ENCODE measurements at places on chromosomes 3 and 15.

GRCh38 chr3:125141596-125142419, 70.7 kb downstream of the SLC12A8 start:
- DNase-seq: peak; percentile 82

DNA sequence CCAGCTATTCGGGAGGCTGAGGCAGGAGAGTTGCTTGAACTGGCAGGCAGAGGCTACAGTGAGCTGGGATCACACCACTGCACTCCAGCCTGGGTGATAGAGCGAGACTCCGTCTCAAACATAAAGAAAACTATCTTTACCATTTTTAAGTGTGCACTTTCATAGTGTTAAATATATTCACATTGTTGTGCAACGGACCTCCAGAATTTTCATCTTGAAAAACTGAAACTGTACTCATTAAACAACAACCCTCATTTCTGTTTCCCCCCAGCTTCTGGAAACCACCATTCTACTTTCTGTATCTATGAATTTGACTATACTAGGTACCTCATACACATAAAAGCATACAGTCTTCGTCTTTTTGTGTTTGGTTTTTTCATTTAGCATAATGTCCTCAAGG, 375.1 kb downstream of the SHQ1 start:
- DNase-seq: no peak

DNA sequence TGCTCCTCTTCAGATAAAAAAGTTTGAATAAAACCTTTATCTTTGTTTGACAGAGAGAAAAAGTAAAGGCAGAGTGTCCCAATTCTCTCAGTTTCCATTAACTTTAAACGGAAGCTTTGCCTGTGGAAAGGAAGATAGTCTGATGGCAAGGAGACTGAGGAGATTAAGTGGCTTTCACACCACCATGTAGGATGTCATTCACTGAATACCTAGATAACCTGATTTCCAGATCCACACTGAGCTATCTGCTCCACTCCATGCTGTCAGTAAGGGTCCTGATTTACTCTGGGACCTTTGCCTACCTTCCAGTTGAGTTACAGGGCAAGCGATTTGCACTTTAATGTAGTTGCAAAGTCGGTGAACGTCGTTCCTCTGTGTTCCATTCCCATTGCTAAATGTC, 233.4 kb upstream of the TBL1XR1 start:
- no peak for DNase-seq

GRCh38 chr15:93719921-93720351, 511.4 kb upstream of the MCTP2 start:
- DNase-seq: no peak

- DNase-seq: no peak
Observed at GRCh38 chr3:58022490-58022889, 14.3 kb downstream of the FLNB start.

- DNase-seq: no peak
Observed at GRCh38 chr3:58041182-58041825, 33.1 kb downstream of the FLNB start.

DNA sequence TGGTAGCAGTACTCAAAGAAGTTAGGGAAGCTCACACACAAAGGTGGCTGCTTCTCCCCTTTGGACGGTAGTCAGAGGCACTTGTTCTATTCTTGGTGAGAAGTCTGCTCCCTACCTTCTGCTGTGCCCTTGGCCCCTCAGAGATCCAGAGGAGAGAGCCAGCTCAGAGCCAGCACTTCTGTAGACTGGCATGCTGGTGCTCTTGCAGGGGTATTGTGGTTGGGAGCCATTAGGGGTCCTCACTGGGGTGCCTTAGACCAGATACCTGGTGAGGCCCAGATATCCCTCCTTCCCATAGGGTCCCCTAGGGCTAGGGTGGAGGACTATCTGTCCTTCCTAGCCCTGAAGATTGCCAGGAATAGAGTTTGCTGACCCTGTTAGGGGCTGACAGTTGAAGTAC, 140.6 kb downstream of the EEFSEC start:
- DNase-seq: peak; percentile 3

DNA sequence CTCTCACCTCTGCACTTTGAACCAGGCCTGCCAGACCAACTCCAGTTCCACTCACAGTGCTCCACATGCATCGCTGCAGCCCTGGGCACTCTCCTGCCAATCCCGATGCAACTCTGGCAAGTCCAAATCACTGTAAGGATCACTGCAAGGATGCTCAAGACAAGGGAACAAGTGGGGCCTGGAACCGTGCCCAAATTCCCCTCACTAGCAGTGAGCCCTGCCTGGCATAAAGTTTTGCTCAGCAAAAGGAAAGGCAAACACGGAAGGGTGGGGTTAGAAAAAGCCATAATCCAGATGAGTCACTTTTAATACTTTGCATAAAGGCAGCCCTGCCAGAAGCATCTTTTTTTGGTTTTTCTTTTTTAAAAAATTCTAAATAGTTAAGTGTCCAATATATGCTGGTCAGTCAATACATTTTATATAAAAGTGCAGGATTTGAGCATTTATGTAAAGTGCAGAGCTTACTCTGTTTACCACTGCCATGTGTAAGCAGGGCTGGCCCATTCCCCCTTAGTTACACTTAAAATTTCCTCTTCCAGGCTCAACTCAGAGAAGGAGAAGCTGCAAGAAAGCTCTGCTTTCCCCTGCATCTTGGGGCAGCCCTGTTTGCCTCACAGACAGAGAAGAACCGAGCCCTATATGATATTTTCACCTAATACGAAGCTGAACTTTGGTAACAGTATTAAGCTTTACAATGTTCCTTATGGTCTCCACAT, 102.2 kb downstream of the CD47 start:
- no peak for DNase-seq

GRCh38 chr3:77535116-77535515, 495.2 kb downstream of the ROBO2 start:
- DNase-seq: no peak

DNA sequence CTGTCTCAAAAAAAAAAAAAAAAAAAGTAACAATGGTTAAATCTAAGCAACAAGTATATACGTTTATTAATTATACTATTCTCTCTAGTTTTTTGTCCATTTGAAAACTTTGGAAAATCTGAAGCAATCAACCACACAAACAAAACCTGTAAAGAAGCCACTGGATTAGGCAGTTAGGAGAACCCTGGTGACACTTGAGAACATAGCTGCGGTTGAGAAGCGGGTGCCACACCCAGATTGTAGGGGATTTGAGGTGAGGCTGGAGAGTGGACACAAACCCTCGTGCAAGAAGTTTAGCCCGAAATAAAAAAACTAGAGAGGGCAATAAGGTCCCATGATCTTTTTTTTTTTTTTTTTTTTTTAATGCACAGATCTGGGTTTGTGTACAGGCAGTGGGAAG, 25.9 kb upstream of the ZBTB38 start:
- no peak for DNase-seq

DNA sequence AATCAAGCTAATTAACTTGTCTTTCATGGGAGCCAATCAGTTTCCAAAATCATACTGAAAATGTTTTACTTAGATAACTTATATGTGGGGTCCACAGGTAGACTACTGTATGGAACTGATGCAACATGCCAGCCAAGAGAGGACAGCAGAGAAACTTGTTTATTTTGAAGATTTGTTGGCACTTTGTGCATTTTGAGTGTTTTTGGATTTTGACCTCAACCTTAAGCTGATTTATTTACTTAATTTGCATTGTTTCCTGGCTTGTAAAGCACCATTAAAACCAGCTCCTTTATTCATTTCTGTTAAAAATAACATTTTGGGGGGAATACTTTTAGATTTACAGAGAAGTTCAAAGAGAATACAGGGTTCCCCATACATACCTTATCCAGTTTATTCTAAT, 166.6 kb downstream of the MCTP2 start:
- no peak for DNase-seq

- DNase-seq: no peak
Observed at GRCh38 chr3:17076940-17077605, 192.3 kb downstream of the PLCL2 start.

- no peak for DNase-seq
Observed at GRCh38 chr3:197151580-197151979, 122.0 kb upstream of the MELTF start.

- peak; percentile 77 for DNase-seq
Observed at GRCh38 chr3:143674100-143674968, 173.9 kb downstream of the SLC9A9 start.

- no peak for DNase-seq
Observed at GRCh38 chr3:46495901-46496456, 1.8 kb upstream of the RTP3 start.

GRCh38 chr3:133883641-133884040, 12.0 kb downstream of the RAB6B start:
- no peak for DNase-seq

- DNase-seq: no peak
Observed at GRCh38 chr15:63946524-63947065, 99.7 kb downstream of the DAPK2 start.

GRCh38 chr3:170506556-170506955, 79.3 kb downstream of the SLC7A14 start:
- no peak for DNase-seq

DNA sequence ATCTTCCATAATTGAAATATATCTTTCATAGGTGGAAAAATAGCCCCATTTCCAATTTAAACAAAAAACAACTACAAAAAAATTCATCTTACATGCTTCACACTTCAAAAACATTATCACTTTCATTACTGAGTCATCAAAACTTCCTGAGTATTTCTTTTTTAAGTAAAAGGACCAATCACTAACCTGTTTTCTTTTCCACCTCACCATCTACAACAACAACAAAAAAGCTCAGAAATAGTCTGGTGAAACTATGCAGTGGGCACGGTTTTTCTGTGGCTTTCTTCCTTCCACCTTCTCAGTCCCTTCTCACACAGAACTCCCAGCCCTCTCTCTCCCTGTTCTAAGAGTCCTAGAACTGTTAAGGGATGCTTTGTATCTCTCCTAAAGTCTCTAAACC, 20.3 kb upstream of the TNIK start:
- no peak for DNase-seq

DNA sequence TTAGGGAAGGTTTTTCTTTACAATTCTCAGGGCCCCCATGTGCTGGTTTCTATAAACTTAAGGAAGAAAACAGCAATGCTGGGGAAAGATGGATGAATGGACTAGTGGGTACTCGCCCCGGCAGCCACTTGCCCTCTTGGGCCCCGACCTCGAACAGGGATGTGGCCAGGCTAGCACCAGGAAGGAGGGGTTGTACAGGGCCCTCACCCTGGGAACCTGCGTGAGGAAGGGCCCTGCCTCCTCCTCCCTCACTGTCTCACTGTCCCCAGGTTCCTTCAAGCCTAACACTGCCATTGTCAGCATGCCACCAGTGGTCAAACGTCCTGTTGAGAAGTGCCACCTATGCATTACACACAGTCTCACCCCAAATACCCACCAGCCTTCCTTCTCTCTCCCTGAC, 9.1 kb downstream of the ADAMTS17 start:
- no peak for DNase-seq

- DNase-seq: no peak
Observed at GRCh38 chr15:63323798-63324563, 46.6 kb downstream of the APH1B start.

Data from stimulated activated naive CD8-positive, alpha-beta T cell treated with anti-CD3 and anti-CD28 coated beads, Interleukin-15, amount 100 ng/mL, for 72 hours (primary cell).